T-helper 17 cell (primary cell): ENCODE measurements at places on chromosomes 4 and X.

GRCh38 chr4:76214177-76214675 lies 602 bp upstream of the SCARB2 start:
- DNase-seq: no peak

GRCh38 chrX:144918936-144919335 lies 328.4 kb upstream of the SPANXN1 start:
- no peak for DNase-seq

DNA sequence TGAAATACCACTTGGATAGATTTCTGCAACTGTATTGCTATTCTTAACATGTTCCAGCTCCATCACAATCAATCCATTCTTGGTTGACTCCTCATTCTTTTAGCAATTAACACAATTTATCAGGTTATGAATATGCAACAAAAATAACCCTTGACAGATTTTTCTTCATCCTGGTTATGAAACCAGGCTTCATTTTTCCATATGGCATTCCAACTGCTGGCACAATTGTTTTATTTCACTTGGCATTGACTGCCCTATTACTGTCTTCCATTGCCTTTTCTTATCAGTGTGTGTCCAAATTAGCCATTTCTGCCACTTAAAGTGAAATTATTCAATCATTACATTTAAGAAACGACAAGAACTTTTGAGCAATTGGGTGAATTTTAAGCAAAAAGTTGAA lies 388.8 kb upstream of the EPHA5 start:
- no peak for DNase-seq

GRCh38 chr4:169664615-169665014 lies 44.2 kb downstream of the CLCN3 start:
- DNase-seq: no peak

- no peak for DNase-seq
Measured at GRCh38 chr4:84167564-84167963, 331.5 kb downstream of the NKX6-1 start.

- no peak for DNase-seq
Measured at GRCh38 chr4:147754037-147754445, 22.2 kb downstream of the ARHGAP10 start.

- no peak for DNase-seq
Measured at GRCh38 chr4:70571772-70572171, 20.3 kb upstream of the AMBN start.
